ENCODE measurements at places on chromosomes 7 and 10.

DNA sequence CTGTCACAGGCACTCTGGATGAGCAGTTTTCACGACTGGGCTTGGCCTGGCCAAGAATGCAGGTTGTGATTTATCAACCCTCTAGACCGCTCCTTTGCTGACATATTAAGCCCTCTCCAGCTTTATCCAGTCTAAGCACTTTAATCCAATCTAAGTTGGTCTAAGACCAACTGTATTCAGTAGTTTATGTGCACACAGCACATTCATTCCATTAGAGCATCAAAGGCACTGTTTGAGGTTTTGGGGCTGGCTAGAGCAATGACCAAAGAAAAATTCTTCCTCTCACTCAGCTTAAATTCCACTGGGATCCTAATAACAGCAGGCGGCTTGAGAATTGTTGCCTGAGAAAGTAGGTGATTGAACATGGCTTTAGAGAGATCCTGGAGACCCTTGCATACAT is 176.0 kb upstream of the INSYN2A start:
- H3K4me1 ChIP-seq = no peaks in the 10 kb centered on the region
- H3K4me3 ChIP-seq = no peak overlapping the region
- H3K27ac ChIP-seq = no peak overlapping the region
- no peaks in the 10 kb centered on the region for H3K36me3 ChIP-seq
- no peak for DNase-seq

DNA sequence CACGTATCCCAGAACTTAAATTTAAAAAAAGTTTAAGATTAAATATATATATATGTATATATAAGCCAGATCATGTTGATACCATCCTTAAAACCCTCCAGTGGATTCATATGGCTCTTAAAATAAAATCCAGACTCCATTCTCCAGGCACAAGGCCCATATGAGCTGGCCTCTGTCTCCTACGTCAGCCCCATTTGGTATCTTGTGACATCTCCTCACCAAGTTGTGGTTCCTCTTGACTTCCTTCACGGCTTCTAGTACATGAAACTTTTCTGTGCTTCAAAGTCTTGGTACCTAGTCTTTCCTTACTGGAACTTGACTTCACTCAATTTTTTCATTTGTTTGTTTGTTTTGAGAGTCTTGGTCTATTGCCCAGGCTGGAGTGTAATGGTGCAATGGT is 61.3 kb downstream of the PRLHR start:
- H3K4me1 ChIP-seq = no peaks in the 10 kb centered on the region
- no peak overlapping the region for H3K27ac ChIP-seq
- no peaks in the 10 kb centered on the region for H3K36me3 ChIP-seq
- H3K4me3 ChIP-seq = no peak overlapping the region
- no peaks in the 10 kb centered on the region for H3K27me3 ChIP-seq

DNA sequence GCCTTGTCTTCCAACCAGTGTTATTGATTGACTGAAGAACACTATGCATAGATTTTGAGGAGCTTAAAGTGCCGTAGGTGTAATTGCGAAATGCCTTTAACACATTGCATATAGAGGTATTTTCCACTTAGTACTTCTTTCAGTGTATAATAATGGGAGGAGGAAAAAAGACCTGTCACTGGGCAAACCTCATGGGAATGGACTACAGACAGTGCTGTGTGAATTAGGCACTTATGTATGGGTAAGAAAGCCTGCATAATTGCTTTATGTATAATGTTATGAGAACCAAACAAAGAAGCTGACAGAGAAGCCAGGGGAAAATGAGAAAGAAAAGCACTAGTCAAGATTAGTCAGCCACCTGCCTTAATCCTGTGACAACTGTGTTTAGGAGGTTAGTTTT is 12.4 kb upstream of the SCRN1 start:
- H3K27me3 ChIP-seq = no peaks in the 10 kb centered on the region
- no peak for DNase-seq
- H3K4me3 ChIP-seq = no peak overlapping the region
- no peaks in the 10 kb centered on the region for H3K36me3 ChIP-seq
- H3K27ac ChIP-seq = no peak overlapping the region
- H3K4me1 ChIP-seq = no peaks in the 10 kb centered on the region

DNA sequence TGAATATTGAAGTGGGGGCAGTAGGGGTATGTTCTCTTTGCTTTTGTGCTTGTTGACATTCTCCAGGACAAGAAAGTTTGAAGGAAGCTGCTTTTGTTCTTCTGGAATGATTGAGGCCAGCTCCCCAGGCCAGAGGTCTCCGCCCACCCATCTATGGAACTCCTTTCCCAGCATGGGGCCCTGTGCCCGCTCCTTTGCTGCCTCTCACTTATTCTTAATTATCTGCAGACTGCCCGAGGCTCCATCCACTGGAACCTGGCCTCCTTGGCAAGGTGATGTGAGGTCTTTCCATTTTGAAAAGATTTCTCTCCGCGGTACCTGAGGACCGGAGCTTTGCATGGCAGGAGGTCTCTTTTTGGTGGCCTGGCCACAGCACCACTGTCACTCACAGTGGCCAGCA is 39.3 kb upstream of the MKI67 start:
- H3K4me1 ChIP-seq = 0 out of 2 replicates have a peak, but pooled peaks cover 3% of the 10 kb centered on the region
- H3K4me3 ChIP-seq = no peak overlapping the region
- no peak for DNase-seq
- no peaks in the 10 kb centered on the region for H3K36me3 ChIP-seq

DNA sequence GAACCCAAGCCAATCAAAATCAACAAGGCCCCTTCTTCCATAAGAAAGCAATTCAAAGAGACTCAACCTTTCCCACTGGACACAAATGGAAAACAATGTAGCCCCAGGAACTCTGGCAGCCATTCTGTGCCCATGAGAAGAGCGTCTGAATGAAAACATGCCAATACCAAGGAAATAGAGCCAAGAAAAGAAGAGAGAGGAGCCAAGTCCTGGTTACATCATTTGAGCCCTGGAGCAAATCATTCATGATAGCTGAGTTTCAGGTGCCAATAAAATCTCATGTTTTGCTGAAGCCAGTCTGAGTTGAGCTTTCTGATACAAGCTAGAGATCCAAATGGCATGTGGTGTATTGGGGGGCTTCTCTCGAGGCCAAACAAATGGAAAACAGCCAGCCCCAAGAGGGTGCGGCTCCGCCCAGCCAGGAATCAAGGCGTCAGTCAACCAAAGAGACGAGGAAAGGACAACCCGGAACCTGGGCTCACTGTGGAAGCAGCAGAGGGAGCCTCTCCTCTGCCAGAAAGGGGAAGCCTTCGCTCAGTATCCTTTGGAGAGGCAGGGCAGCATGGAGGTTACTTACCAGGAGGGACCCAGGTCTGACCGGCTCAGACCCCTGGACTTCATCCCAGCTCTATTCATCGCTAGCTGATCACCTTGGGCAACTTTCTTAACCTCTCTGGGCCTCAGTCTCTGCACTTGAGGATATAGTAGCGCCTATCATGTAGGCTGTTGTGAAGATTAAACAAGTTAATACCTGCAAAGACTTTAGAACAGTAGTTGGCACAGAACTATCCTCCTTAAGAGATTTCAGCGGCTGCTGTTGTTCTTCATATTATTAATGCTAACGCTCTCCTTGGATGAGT is 61.8 kb downstream of the OAT start:
- H3K4me3 ChIP-seq = no peak overlapping the region
- H3K27ac ChIP-seq = no peak overlapping the region

- H3K36me3 ChIP-seq = no peaks in the 10 kb centered on the region
- H3K4me3 ChIP-seq = no peak overlapping the region
- no peaks in the 10 kb centered on the region for H3K27me3 ChIP-seq
- no peaks in the 10 kb centered on the region for H3K4me1 ChIP-seq
- H3K27ac ChIP-seq = no peak overlapping the region
- no peak for DNase-seq
These were observed 54.2 kb downstream of the TACR2 start for GRCh38 chr10:69362471-69362954.

DNA sequence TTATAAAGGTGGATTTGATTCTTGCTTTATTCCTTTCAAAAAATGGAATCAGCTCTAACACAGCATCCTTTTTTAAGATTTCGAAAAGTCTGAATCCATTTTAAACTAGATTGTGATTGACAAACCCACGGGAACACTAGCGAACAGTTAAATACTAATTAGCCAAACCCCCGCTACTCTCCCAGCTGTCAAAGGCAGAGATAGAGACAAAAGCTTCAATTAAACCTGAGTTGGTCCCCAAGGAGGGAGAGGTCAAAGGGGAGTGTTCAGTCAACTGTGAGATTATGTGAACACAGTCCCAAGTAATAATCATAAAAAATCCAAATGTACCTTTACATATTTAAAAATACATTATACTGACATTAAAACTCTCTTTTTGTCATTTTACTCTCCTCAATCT is 65.7 kb upstream of the TBX20 start:
- no peak for DNase-seq
- no peaks in the 10 kb centered on the region for H3K27me3 ChIP-seq
- no peaks in the 10 kb centered on the region for H3K36me3 ChIP-seq
- no peaks in the 10 kb centered on the region for H3K4me1 ChIP-seq

- H3K4me3 ChIP-seq = no peak overlapping the region
- no peaks in the 10 kb centered on the region for H3K36me3 ChIP-seq
- DNase-seq = no peak
These were observed 208.4 kb downstream of the DIP2C start for GRCh38 chr10:480928-481552.

- no peaks in the 10 kb centered on the region for H3K4me1 ChIP-seq
- no peak overlapping the region for H3K27ac ChIP-seq
- no peak for DNase-seq
These were observed 873.0 kb downstream of the SORCS3 start for GRCh38 chr10:105514106-105514505.

Data from MM.1S (cell line).